ENCODE measurements at places on chromosomes 11 and 22. TPM values are rescaled to one million over a fixed set of nuclear protein-coding genes. Genes with fewer than 3 reads are reported as not detected.

Gene NXPE4
- not detected for total RNA-seq

Gene SYT8
- not detected for total RNA-seq

DNA sequence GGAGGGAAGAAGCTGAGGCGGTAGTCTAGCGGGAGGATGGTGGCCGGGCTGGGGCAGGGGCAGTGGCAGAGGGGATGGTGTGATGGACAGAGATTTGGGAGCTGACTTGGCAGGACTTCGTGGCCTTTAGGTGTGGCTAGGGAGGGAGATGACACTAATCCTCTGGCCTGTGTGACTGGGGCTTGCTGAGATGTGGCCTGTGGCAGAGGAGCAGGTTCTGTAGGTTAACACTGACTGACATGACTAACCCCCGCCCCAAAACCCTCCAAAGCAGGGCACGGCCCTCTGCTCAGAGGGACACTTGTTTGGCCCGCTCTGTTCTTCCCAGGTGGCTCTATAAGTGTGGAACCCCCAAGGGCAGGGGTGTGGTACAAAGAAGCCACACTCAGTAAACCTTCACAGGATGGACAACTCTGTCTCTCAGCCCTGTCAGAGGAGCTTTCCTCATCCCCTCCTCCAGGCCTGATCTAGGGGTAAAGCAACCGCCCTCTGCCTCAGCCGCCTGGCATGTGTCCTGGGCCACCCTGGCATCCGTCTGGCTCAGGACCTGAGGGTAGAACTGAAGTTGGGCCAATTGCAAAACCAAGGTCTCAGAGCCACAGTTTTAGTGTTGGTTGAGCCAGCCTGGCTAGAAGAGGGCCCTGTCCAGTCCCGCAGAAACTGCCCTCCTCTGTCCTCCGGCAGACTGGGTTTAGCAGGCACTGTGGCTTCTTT, 15.6 kb downstream of the TOM1 start:
- no peak for DNase-seq

- DNase-seq, result no peak
Observed at GRCh38 chr11:30938171-30938570, 352.0 kb upstream of the MPPED2 start.

- DNase-seq, result no peak
Observed at GRCh38 chr11:111532365-111532709, 8.2 kb upstream of the LAYN start.

DNA sequence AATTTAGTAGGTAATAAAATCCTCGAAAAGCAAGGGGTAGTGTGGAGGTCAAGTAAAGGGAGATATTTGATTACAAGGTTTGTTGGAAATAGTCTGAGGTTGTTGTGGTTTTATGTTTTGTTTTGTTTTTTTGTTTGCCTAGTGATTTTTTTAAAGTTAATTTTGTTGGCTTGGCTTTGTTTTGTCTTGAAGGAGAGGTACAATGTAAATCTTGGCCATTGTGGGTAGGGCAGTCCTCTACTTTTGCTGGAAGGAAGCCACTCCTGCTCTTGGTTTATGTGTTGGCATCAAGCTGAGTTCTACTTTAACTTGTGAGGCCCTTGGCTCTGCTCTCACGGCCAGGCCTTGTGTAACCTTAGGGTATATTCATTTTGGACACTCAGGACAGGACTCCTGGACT, 3.2 kb downstream of the AMOTL1 start:
- no peak for DNase-seq

GRCh38 chr11:33068611-33069340, 29.4 kb downstream of the TCP11L1 start:
- no peak for DNase-seq
